ENCODE measurements at places on chromosomes 4 and X.
A peak's percentile ranks its signal among the peaks of the same experiment; 100 is the strongest.

GRCh38 chr4:95601356-95601755 is 52.6 kb upstream of the UNC5C start:
- DNase-seq, result no peak

DNA sequence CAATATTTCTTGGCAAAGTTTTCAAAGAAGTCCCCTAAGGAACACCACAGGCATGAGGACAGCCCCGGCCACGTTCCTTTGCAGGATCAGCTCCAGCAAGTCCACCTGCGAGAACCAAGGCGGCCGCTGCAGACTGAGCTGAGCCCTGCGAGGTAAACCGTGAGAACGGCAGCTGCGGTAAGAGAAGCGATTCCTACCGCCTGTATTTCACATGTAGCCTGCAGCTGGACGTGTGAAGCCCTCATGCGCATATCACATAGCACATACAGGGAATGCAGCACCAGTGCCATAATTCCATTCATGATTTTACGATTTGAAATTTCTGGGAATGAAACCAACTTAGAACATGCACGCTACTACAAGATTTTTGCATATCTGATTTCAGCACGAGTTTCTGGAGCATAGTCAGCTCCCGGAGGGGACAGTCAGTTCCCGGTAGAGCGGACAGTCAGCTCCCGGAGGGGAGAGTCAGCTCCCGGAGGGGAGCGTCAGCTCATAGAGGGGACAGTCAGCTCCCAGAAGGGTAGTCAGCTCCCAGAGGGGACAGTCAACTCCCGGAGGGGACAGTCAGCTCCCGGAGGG is 41.7 kb downstream of the FGFRL1 start:
- DNase-seq, result no peak

DNA sequence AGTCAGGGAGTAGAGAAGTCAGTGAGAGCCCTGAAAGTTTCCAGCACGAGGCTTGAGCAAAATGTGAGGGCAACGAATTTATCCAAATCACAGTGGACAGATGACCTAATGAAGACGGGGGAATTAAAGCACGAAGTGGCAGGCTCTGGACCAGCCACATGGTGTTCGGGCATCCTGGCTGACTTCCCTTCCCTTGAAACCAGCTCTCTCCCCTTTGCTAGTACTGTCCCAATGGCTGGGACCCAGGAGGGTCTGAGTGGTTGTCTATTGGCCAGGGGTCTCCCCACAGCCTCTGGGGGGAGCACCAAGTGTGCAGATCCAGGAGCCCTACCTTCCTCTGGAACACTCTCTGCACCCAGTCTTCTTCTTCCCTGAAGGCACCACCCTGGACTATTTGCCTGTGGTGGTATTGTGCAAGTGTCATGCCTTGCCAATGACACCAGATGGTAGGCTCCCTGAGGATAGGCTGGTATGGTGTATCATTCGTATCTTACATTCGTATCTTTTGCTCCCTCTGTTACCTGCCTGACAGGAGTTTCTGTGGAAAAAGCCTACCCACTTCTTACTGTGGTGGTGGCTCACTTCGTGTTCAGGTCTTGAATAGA is 2.1 kb downstream of the APLN start:
- no peak for DNase-seq

DNA sequence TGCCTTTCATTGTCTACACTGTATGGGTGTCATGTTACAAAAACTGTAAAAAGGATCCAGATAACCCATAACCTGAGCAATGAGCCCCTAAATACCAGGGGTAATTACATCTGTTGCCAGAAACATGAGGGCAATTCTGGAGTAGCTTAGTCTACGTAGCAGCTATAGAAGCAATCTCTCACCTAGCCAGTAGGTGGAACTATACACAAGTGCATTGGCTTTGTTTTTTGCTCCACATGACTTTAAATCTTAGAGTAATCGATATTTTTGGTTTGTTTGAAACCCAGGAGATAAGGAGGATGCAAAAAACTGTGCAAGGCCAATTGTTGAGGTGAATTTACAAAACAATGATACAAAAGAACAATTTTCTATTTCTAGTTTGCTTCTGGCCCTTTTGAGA is 57.5 kb downstream of the GPR82 start:
- DNase-seq, result no peak

- DNase-seq, result no peak
Observed at GRCh38 chr4:16492872-16493271, 266.6 kb upstream of the TAPT1 start.

- no peak for DNase-seq
Observed at GRCh38 chr4:25654971-25655963, at the start of gene SLC34A2. SLC34A2 (plus strand) TSS chr4:25655851; CDS start chr4:25662501, 6,650 bp downstream.

DNA sequence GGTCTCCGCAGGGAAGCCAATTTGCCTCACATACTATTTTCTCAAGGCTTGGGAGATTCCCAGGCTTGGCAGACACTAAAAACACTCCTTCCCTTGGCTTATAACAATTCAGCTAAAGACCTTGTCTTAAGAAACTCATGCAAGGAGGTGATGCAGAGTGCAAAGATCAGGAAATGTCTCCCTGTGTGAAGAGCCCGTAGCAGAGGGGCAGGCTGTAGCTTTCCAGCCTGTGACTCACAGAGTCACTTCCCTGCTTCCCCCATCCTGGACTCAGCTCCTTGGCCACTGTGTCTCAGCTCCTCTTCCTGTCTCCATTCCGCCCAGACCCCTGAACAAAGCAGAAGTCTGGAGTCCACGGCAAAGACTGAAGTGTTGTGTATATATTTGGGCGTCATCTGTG is 56.1 kb downstream of the KDR start:
- no peak for DNase-seq

DNA sequence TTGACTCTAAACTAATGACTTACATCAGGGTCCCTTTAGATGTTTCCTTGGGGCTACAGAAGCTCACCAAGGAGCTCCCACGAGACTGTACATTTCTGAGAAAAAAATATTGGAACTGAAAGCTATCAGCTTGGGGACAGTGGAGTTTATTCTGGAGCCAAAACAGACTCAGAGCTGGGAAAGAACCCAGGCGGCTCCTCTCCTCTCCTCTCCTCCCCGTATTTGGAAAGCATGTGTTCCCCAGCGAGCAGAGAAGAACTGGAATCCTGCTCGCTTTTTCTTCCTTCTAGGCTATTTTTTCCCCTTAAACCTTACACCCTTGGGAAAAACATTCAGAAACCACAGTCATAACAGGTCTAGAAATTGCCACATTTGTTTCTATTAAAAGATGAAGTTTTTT is 4.3 kb upstream of the MAP7D3 start:
- DNase-seq, result no peak

DNA sequence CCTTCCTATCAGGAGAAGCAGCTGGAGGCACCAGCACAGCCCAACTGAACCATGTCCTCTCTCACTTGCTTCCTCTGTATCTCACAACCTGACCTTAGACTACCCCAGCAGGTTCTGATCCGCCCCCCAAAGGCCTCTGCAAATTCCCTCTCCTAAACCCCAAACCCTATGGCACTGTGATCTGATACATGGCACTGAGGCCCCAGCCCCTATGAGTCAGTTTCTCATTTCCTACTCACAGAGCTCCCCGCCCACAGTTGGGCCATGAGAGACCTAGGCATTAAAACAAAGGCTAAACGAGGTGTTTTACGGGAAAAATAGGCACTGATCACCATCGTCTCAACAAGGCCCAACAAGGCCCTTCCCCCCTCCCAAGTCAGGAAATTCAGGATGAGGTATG is 19.1 kb downstream of the SASH3 start:
- no peak for DNase-seq

DNA sequence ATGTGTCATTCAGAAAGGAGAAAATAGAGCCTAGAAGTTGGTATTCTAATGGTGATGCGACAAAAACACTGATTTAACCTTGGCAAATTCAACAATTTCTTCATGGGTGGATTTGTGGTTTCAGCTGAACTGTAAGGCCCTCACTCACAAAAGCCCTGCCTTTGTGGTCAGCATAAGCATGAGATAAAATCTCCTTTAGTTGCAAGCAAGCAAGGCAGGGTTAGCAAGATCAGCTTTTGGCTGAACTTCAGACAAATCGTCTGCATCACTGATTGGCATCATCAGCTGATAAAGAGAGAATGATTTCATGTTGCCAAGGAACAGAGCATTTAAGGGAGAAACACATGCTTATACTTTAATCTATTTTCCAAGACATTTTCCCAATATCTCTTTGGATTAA is 2582.2 kb downstream of the PCDH7 start:
- DNase-seq, result no peak

DNA sequence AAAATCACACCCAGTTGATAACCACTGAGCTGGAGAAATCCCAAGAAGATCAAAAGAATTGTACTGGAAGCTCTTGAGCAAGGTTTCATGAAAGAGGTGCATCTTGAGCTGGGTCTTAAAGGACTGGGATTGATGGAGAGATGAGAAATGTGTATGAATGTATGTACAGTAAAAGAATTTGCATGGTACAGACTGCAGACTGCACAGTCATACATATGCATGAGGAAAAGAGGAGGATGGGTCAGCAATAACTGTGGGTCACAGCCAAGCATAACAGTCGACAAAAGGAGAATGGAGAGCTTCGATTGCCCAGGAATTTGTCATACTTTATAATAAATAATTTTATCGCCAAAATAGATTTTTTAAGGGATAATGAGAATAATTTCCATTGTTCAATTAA is 4.8 kb upstream of the RELL1 start:
- no peak for DNase-seq

DNA sequence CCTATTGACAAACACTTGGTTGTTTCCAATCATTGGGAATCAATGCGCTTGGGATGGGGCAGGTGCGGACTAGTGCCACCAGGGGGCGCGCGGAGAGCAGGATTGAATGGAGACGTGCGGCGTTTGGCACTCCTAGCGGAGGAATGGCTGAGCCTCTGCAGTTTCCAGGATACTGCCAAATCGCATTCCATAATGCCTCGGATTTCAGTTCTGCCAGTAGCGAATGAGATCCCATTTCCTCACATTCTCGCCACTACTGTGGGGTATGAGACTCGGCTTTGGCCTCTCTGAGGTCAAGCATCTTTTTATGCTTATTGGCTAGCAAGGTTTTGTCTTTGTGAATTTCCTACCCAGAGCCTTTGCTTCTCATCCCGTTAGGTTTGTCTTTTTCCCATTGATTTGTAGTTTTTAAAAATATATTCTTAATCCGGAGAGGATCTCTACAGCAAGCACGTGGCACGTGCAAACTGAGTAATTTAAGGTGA is 28.7 kb downstream of the CLDN34 start:
- DNase-seq, result peak; percentile 56

- no peak for DNase-seq
Observed at GRCh38 chr4:78799551-78800495, 23.7 kb downstream of the BMP2K start.

- DNase-seq, result no peak
Observed at GRCh38 chrX:67604979-67605703, 61.3 kb downstream of the AR start.

GRCh38 chr4:4606321-4606720 is 64.5 kb upstream of the STX18 start:
- no peak for DNase-seq

DNA sequence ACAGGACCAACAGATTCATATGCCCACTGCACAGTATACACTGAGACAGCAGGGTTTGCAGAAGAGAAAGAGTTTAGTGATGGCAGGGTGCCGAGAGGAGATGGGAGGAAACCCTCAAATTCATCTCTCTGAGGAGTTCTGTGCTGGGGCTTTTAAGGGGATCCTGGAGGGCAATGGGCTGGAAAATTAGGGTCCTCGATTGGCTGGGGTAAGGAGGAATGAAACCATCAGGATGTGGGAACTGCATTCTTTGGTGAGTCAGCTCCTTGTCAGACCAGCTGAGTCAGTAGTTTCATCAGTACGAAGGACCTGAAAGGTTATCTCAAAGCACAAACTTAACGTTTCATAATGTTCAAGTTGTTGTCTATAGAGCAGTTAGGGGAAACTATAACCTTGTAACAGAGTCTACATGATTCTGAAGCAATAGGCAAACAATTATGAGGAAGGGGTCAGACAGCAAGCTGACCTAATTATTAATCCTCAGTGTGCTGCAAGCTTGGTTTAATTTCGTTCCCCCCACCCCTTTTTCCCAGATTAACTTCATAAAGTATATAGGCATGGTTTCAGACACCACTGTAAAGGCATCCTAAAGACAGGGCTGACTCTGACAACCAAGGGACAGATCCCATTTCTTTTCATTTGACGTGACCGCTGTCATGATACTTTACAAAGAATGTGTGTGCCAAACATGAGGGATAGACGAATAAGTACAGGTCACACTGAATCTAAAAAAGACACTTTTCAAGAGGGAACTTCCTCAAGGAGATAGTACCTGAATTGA is 1.5 kb upstream of the MSMO1 start:
- no peak for DNase-seq

DNA sequence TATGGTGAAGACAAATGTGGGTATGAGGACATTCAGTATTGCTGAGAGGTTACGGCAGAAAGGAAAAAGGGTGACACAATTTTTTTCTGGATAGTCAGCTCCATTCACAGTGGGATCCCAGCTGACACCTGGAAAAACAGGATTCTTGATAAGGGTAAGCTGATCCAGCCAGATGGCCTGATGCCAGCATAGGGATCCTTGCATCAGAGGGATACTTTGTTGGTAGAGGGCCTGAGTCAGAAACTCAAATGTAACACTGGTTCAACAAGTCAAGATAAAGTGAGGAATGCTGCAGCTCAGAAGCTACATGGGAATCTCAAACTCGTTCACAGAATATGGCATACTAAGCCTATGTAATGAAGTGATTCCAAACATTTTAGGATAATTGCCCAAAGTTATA is 726.7 kb downstream of the C4orf33 start:
- DNase-seq, result no peak

DNA sequence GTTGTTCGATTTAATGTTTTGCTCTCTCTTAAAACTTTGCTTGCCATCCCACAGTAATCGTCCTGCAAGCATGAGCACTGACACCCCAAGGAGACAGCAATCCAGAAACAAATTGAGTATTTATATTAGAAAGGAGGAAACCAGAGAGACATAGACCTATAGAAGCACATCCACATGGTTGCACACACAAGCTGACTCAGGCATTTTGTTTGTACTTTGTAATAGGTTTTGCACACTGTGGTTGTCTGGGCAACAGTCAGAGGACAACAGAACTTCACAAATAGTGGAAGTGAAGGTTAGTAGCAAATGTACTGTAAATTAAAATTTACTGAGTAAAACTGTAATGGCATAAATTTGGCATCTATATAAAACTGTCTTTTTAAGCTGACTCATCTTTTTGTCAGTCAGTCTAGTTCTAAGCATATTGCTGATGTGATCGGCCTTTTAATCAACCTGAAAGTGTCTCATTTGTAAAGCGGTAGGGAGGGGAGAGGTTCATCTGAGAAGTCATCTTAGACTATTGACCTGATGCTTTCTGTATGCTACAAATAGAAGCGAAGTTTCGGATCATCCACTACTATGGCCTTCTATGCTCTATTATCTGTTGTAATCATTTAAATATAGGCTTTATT is 1624.7 kb downstream of the ARAP2 start:
- DNase-seq, result no peak

- DNase-seq, result no peak
Observed at GRCh38 chrX:133723930-133724329, 261.5 kb downstream of the GPC3 start.

- DNase-seq, result no peak
Observed at GRCh38 chr4:81854406-81854805, 382.7 kb upstream of the RASGEF1B start.

Data from stimulated activated CD4-positive, alpha-beta T cell treated with anti-CD3 and anti-CD28 coated beads, Interleukin-1b, Interleukin-23, amount 100 ng/mL, for 1 hour (primary cell).